Activated CD8-positive, alpha-beta memory T cell treated with anti-CD3 and anti-CD28 coated beads for 1 hour (primary cell): ENCODE measurements at places on chromosomes 2 and 18.

DNA sequence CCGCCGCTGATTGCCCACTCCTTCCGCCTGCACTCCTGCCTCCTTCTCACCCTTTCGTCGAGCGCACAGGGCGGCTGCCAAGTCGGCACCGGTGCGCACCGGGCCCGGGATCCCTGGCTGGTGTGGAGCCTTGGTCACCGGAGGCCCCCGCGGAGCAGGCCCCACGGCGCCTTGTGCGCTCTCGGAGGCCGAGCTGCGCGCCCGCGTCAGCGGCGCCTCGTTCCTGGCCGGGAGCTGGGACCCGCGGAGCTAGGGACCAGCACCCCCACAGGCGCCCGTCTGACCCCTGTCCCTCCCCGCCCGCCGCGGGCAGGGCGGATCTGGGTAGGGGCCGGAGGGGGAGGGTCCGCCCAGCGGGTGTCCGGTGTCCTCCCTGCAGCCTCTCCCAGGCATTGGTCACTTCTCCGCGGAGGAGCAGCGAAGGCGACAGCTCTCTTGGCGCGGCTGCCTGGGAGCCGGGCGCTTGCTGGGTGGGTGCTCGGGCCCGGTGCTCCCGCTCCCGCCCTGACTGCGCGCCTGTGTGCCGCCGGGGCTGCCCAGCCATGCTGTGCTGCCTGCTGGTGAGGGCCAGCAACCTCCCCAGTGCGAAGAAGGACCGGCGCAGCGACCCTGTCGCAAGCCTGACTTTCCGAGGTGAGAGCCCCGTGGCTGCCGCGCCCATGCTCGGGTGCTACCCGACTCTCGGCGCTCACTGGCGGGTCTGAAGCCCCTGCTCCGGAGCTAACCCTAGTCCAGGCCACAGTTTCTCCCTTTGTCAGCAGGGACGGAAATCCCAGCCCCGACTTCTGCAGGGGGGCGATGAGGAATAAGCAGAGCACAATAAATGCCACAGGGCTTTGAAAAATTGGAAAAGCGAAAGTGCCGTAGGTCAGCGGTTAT is 13.2 kb downstream of the DYSF start:
- DNase-seq, result no peak

- DNase-seq, result no peak
Observed at GRCh38 chr18:12278741-12279682, 24.9 kb downstream of the CIDEA start.

GRCh38 chr18:57839942-57840381 is 36.8 kb upstream of the ATP8B1 start:
- no peak for DNase-seq

DNA sequence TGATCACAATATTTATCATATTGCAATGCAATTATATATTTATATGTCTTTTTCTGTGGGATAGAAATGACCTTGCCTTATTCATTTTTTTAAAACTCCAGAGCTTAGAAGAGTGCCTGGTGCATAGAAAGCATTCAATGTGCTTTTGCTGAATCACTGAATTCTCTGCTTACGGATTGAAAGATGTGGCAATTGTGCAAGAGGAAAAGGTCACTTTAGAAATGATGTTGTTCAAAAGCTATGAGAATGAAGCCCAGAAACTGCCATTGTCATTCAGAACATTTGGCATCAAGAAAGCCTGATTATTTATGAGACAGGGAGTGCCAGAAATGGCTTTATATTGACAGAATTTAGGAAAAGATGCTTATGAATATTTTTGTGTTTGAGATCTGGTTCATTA is 678.6 kb upstream of the CDH2 start:
- DNase-seq, result no peak

- no peak for DNase-seq
Observed at GRCh38 chr2:46298522-46299353, 1.5 kb downstream of the EPAS1 start.

DNA sequence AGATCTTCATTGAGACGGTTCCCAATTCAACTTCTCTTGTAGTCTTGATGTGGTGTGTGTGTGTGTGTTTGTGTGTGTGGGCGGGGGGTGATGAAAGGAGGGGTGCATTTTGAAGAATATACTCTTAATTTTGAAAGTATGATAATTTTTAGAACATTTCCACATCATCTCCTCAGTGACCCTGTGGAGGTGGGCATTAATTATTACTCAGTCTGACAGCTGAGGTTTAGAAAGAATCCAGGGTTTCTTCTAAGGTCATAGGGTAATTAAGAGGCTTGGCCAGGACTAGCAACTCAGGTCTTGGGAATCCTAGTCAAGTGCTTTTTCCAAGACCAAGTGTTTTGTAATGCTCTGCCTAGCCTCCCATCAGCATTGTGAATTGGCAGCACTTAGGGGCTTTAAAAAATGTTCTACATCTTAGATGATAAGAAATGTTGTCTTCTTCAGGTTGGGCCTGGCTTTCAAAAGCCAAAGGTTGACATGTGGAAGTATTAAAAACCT is 100.5 kb downstream of the SPTBN1 start:
- no peak for DNase-seq

- no peak for DNase-seq
Observed at GRCh38 chr2:48169141-48169592, 262.9 kb upstream of the FBXO11 start.

GRCh38 chr2:181781078-181781786 is 100.9 kb upstream of the NEUROD1 start:
- DNase-seq, result no peak

DNA sequence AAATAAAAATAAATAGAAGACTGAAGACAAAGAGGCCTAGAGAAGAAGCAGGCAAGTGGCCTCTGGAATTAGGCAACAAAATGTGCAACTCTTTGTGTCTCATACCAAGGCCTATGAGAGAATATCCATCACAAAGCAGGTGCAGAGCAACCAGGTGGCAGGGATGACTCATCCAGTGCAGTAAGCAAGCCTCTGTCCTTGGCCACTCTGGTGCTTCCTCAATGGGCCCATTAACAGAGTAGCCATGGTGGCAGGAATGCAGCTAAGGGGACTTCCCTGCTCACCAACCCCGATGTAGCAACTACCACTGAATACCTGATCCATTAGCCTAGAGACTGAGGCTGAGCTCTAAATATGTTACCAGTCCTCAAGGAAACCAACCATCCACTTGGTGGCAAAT is 11.0 kb upstream of the EPG5 start:
- no peak for DNase-seq
